ENCODE measurements at places on chromosomes 7 and 10.

DNA sequence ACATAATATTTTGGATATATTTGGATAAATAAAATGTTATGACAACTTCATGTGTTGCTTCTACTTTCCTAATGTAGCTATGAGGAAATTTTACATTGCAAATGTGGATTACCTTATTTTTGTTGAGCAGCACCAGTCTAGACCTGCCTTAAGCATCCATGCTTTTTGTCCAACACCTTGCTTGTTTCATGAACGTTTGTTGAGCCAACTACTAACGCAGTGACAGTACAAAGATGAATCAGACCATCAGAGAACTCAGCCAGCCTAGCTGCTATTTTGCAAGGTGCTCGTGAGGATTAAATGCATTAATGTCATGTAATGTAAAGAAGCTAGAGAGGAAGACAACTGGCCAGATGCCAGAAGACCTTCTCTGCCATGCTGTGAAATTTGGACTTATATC is 1.1 kb upstream of the ZC3HAV1L start:
- DNase-seq: no peak

- no peak for DNase-seq
Measured at GRCh38 chr7:95883217-95883616, 110.9 kb downstream of the DYNC1I1 start.

DNA sequence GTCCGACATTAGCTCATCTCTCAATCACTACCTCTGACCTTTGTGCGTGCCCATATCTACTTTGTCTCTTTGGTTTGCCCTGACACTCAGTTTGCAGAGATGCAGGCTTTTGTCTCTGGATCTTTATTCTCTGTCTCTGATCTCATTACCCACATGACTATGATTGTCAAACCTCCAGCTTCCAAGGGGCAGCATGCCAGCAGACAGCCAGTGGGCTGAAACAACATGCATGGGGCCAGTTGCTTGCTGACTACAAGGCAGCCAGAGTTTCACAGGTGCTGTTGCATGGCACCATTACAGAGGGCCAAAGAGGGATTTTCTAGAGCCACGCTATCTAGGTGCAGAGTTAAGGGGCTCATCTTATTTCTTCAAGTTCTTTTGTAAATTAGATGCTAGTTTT is 146.2 kb downstream of the SPAG6 start:
- no peak for DNase-seq

GRCh38 chr10:32149252-32149955 is 93.2 kb upstream of the KIF5B start:
- no peak for DNase-seq

GRCh38 chr10:101489355-101489754 is 98.7 kb downstream of the POLL start:
- no peak for DNase-seq

- DNase-seq: no peak
Measured at GRCh38 chr7:19928247-19928646, 154.8 kb upstream of the TMEM196 start.

- no peak for DNase-seq
Measured at GRCh38 chr10:72270607-72271281, 3.0 kb upstream of the DDIT4 start.

DNA sequence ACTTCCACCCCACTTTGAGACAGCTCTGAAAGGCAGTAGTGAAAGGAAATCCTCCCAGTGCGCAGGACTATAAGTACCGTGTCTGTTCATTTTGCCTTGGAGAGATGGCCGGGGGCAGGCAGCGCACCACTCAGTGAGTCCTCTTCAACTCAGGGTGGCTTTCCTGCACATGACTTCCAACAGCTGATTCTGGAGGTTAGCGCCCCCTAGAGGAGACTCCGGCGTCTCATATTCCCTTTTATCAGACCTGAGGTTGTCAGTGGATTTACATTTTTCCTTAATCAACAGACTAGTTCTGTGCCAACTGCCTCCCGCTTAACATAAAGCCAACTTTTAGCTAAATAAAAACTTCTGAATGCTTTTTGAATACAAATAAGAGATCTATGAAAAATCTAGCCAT is 101.0 kb downstream of the HERPUD2 start:
- no peak for DNase-seq

GRCh38 chr10:70908406-70909296 is 20.3 kb upstream of the PCBD1 start:
- DNase-seq: no peak

GRCh38 chr7:98265841-98266271 is 13.8 kb upstream of the TECPR1 start:
- peak; percentile 77 for DNase-seq

- no peak for DNase-seq
Measured at GRCh38 chr7:45919993-45920459, 1.0 kb downstream of the IGFBP3 start.

DNA sequence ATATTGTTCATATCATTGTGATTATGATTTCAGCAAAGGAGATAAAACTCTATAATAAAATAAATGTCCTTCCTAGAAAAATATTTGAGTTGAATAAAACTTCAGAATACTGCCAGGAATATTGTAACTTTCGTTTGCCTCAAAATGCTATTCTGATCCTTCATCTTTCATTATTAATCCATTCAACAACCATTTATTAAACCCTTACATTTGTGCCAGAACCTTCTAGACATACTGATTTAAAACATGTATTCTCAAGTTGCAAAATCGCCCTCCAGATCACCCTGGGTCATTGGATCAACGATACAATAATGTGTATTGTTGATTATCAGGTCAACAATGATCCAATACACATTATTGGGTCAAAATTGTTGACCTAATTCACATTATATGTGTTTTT is 759.8 kb downstream of the CNTNAP2 start:
- DNase-seq: no peak

GRCh38 chr10:5617521-5617920 is 48.9 kb downstream of the ASB13 start:
- no peak for DNase-seq

DNA sequence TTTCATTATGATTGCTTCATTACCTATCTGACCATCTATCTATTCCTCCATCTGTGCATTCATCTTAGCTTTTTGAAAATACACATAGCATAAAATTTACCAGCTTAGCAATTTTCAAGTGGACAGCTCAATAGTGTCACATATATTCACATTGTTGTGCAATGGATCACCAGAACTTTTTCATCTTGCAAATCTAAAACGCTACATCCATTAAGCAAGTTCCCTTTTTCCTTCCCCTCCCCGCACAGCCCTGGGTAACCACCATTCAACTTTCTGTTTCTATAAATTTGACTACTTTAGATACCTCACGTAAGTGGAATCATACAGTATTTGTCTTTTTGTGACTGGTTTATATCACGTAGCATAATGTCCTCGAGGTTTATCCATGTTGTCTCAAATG is 78.0 kb upstream of the ADRB1 start:
- no peak for DNase-seq

DNA sequence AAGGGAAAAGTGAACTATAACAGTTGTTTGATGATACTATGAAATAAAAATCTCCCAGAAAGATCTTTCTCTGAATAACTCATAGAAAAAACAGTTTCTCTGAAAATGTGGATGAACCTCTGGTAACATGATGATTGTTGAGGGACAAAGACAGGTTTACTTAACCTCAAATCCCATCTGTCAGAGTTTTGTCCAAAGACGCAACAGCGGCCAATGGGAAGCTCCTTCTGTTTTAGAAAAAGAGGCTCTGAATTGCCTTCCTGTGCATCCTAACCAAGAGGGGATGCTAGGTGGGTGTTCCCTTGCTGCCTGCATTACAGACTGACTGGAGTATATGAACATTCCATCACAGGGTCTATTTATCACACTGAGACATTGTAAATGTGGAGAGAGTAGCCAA is 8.9 kb upstream of the HYCC1 start:
- no peak for DNase-seq

- no peak for DNase-seq
Measured at GRCh38 chr10:75592151-75592787, 160.8 kb downstream of the LRMDA start.

DNA sequence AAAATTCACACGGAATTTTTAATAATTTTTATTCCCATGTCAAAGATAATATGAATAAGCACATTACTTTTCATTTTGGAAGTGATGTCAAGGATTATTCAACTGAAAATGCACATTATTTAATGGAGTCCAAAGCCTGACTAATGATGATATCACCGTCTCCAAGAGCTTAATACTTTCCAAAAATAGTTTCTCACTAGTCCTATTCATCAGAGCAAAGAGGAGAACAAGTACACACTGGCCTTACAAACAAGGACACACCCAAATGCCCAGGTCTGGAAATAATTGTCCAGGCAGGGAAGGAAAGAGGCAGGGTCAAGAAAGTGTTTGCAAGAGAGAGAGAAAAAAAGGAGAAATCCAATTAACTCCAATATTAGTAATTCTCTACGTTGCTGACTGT is 216.8 kb upstream of the CCDC6 start:
- DNase-seq: no peak

DNA sequence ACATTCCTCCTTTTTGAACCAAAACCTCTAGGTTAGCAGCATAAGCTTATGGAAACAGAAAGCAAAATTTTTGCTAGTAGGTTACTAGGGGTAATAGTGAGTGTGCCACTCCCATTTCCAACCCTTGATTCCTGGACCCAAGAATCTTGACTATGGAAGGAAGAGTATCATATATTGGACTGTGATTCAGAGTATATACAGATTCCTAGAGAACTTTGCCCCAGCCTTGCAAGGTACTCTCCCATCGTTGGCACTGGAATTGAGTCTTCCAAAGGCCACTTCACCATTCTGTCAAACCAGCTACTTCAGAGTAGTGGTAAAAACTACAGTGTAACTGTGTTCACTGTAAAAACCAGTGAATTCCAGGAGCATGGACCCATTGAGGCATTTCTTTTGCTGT is 69.4 kb downstream of the LRRC17 start:
- no peak for DNase-seq

DNA sequence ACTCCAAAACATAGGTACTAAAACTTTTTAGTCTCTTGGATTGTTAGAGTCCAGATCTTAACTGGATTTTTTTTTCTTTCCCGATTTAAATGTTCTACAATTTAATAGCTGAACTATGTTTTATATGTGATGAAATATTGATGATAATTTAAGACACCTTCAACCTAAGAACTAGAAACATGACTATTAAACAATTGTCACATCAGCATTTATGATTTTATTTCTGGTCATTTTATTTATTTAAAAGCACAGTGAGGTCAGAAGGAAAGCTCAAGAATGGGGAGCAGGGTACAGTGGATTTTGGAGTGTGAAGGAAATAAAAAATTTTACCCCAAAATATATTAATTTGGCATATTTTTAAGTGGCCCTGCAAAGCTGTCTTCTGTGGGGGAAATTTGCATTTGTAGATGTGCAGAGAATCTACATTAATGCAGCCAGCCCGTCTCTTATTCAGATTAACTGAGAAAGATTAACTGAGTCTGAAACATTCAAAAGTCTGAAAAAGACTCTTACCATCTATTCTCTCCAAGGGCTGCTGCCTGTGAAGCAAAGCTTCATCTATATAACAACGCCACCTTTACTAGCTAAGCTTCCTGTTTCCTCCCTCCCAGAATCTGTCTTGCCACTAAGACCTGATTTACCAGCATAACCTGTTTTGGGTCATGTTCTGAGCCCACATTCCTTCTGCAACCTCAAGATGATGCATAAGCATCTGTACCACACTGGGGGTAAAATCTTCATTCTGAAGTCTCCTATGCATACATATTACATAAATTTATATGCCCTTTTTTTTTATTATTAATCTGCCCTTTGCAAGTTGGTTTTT is 86.4 kb downstream of the TMEM106B start:
- DNase-seq: no peak

DNA sequence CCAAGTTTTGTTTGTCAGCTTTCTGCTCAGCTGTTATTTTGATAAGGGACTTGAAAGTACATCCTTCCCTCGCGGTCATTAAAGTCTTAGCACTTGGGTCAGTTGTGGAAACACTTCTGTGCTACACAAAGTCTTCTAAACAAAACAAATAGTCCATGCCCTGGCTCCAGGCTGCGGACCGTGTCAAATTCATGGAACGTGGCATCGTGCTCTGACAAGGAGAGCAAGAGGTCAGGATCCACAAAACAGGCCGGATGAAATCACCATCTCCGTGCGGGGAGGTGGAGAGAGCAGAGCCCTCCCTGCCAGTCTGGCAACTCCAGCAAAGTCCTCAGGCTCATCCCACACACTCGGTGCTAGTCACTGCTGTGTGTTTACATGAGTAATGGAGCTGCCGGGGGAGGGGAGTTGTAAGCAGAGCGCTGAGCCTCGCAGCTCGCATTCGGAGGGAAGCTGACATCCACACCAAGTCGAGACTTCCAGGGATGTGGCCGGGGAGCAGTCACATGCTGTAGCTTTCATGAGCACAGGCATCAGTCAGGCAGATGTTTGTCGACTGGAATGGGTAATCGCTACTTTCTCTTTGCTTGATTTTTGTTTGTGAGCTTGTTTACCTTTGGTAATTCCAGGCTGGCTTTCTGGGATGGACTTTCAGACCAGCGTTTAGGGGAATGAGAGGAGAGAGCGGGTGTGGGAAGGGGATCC is 147.6 kb downstream of the ARID5B start:
- no peak for DNase-seq

- no peak for DNase-seq
Measured at GRCh38 chr10:73247509-73248258, 629 bp upstream of the DNAJC9 start.

- DNase-seq: no peak
Measured at GRCh38 chr10:71266147-71266917, 52.7 kb upstream of the SLC29A3 start.

DNA sequence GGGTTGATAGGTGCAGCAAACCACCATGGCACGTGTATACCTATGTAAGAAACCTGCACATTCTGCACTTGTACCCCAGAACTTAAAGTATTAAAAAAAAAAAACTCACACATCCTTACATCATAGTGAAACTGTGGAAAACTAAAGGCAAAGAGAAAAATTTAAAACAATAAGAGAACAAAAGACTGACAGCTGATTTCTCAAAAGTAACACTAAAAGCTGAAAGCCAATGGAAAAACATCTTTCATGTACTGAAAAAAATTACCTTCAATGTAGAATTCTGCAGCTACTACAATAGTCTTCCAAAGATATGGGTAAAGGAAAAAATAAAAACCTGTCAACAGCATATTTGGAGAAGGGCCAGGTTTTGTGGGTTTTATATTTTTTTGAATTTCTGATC is 729.1 kb upstream of the NRP1 start:
- no peak for DNase-seq

- no peak for DNase-seq
Measured at GRCh38 chr7:47940088-47941013, 7.9 kb downstream of the PKD1L1 start.

DNA sequence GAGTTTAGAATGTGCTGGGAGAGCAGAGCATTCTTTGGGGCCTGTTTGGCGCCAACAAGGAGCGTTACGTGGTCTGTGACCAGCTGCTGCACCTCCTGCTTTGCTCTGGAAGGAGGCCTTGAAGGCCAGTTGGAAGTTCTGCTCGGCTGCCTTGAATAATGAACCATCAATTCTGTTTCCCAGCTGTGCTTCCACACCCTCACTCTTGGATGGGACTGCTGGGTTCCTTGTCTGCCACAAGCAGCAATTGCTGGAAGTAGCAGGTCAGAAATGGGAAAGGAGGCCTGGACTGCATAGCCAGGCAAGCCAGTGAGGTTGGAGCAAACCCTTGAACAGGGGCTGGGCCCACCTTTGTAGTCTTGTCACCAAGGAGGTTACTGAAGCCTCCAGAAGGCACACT is 86.6 kb upstream of the INSYN2A start:
- DNase-seq: no peak

- no peak for DNase-seq
Measured at GRCh38 chr7:151517601-151518104, 2.0 kb downstream of the RHEB start.

All from SW 1271 (cell line).